ENCODE measurements at places on chromosomes 12 and 14.

- DNase-seq: peak; percentile 97
Observed at GRCh38 chr14:97832776-97833175, 1035.6 kb downstream of the VRK1 start.

DNA sequence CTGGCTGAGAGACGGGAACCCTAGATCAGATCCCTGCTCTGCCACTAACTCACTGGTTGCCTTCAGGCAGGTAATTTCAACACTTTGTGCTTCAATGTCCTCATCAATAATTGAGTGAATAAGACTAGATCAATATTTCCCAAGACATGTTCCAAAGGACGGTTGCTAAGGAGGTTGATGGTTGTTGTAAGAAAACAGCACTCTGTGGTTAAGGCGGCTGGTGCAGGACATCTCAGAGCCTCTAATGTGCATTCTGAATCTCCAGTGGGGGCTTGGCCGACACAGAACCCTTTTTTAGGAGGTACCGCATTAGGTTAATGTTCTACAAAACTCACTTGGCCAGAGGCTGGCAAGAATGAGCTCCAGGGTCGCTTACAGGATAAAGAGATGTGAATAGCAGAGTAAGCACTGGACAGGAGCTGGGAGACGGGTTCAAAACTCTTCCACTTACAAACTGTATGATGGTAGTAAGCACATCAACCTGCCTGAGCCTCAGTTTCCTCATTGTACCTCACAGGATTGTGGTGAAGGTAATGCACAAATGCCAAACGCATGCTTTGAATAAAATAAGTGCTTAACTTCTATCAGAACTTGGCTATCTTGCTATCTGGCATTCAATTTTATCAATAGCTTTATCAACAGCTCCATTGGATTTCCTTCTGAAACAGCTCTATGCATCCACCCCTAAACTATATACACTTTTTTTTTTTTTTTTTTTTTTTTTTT lies 136.9 kb upstream of the PARP11 start:
- no peak for DNase-seq

DNA sequence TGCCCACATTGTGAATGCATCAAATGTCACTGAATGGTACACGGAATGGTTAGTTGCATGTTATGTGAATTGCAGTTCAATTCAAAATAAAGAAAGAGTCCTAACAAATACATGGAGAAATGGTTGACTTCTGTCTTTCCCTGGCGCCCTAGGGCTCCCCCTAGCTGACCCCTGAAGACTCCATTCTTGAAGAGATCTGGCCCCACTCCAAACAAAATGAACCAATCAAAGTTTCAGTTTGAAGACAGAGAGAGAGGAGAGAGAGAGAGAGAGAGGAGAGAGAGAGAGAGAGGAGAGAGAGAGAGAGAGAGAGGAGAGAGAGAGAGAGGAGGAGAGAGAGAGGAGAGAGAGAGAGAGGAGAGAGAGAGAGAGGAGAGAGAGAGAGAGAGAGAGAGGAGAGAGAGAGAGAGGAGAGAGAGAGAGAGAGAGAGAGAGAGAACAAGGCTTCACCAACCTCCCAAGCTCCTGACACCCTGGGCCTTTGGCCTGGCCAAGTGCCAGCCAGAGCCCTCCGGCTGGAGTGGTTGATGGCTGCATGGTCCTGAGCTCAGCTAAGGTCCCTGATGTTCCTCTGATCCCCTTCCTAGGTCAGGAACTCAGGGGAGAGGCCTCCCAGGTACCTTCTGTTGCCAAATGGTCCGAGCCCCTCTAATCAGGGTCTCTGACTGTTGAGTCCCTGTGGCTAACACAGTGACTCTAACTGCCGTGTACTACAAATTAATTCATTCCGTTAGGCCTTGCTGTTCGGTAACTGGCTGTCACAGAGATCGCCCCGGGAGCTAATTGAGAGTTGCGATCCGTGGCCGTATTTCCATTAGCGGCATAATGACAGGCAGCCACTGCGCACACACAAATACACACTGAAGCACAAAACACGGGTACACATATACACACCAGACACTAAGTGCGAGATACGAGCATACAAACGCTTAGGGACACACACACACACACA lies 188.8 kb downstream of the ESRRB start:
- peak; percentile 28 for DNase-seq

DNA sequence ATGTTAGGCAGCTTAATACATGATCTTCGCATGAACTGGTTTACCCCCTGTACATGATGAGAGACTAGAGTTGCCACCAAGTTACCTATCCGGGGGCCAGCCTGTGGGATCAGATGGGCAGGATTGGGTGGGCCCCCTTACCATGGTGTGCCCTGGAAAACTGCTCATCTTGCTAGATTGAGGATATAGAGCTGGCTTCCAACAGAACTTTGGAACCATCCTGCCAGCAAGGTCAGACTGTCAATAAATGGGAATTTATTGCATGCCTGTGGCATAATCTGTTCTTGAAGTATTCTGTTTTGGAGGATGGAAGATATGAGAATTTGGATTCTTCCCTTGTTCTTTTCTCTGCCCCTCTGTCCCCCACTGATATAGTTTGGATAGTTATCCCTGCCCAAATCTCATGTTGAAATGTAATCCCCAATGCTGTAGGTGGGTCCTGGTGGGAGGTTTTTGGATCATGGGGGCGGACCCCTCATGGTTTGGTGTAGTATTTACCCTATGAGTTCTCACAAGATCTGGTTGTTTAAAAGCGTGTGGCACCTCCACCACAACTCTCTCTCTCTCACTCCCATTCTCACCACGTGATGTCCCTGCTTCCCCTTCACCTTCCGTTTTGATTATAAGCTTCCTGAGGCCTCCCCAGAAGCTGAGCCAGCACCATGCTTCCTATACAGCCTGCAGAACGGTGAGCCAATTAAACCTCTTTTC lies 3.7 kb upstream of the TM9SF1 start:
- DNase-seq: no peak

GRCh38 chr14:68245146-68246073 lies 425.8 kb downstream of the RAD51B start:
- DNase-seq: no peak

GRCh38 chr12:74794522-74794921 lies 256.9 kb downstream of the ATXN7L3B start:
- DNase-seq: no peak

DNA sequence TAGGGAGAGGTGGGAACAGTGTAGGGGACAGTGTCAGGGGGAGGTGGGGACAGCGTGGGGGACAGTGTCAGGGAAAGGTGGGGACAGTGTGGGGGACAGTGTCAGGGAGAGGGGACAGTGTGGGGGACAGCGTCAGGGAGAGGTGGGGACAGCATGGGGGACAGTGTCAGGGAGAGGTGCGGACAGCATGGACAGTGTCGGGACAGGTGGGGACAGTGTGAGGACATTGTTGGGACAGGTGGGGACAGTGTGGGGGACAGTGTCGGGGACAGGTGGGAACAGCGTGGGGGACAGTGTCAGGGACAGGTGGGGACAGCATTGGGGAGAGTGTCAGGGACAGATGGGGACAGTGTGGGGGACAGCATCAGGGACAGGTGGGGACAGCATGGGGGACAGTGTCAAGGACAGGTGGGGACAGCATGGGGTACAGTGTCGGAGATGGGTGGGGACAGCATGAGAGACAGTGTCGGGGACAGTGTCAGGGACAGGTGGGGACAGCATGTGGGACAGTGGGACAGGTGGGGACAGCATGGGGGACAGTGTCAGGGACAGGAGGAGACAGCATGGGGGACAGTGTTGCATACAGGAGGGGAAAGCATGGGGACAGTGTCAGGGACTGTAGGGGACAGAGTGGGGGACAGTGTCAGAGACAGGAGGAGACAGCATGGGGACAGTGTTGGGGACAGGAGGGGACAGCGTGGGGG lies 139.0 kb downstream of the TMEM121 start:
- no peak for DNase-seq

DNA sequence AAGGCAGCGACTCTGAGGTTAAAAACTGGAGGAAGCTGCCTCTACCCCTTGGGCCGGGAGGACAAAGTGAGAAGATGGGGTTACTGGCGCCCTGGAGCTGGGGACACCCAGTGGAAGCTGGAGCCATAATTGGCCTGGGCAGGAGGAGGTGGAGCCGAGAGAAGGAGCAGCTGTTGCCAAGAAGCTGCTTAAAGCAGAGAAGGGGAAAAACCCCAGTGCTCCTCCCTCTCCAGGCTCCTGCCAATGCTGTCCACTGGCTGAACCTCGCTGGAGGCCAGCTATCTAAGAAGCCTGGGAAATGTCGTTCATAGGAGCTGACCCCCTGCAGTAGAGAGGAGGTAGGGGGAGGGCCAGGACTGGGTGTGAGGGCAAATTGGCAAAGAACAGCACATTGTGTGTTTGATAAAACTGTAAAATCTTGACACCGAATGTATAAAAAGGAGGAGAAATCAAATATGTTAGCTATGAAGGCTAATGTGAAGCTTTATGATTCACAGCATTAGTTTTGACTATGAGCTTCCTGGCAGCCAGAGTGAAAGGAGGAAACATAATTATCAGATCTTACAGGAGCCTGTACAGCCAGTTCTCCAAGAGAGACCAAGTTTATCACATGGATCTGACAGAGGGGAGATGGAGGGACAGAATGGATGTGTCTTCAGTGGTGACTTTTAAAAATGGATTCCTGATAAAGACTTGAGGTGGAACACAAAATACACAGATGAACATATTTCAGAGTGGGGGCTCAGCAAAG lies 9.5 kb downstream of the HHIPL1 start:
- peak; percentile 46 for DNase-seq

DNA sequence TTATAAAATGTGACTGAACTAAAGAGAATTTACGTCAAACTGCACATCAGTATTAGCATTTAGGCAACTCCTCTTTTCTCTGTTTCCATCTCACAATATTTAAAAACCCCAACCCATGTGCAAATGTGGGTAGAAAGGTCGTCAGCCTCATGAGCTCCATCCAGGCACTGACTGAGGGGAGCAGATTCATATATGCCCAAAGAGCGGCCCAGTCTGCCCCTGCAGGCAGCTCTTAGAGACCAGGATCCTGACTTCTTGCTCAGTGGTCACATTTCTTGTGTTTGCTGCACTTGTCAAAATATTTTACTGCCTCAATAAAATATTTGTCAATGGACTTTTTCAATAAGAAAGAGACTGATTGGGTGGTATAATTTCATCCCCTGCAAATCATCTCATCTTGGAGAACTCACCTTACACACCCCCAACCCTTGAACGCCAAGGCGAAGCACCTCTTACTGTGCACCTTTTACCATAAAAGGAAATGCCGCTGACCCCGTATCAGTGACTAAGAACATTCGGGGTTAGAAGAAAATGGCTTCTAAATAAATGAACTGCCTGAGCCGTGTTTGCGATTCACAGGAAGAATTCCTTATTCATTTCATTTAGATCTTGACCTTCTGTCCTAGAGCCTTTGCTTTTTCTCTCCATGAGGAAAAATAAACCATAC lies 418.8 kb downstream of the BCL11B start:
- no peak for DNase-seq

GRCh38 chr12:61098031-61098580 lies 1162.1 kb upstream of the USP15 start:
- no peak for DNase-seq

DNA sequence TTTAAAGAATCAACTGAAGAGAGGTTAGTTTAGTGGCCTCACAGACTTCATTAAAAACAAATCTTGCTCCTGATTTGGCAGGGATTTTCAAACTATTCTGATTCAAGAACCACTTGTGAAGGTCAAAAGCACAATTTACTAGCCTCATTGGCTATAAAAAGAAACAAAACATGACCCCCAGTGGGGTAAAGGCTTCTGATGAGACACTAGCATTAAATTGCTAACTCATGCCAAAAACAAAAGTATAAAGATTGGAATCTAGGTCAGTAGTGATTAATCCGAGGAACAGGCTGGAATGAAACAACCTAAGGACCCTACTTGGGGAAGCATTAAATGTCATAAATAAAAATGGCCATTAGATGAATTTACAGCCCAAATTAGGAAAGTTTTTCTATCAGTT lies 312.3 kb downstream of the PAWR start:
- no peak for DNase-seq

GRCh38 chr14:58133739-58134138 lies 18.3 kb downstream of the ARMH4 start:
- no peak for DNase-seq

- DNase-seq: no peak
Observed at GRCh38 chr12:88433997-88434703, 146.1 kb downstream of the KITLG start.

DNA sequence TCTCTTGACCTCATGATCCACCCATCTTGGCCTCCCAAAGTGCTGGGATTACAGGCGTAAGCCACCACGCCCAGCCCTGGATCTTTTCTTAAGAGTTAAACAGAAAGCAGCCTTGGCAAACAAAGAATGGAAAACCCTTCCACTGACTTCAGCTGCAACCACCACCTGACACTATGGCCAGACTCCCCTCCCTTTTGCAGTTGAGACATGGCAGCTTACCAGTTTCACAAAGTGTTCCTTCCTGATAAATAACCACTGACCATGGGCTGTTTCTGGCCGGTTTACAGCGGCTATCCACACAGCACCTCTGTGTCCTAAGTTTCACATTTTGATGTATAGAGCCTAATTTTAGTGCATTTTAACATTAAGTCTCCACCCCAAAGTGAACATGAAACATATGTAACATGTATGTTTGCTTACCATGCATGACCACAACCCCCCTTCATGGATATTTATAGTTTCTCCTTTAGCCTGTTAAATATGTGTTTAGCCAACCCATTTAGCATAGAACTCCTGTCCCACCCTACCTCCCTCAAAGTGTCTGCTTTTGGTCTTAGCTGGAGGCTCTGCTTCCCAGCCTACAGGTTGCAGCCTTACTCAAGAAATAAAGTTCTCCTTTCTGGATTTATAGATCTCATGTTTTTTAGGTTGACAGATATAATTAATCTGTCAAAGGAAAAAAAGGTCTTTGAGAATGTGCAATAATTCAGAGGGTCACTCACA lies 32.7 kb upstream of the RAB21 start:
- no peak for DNase-seq
